Hematopoietic multipotent progenitor cell treated with erythropoietin and hydrocortisone succinate and interleukin-3 and kit ligand, for 17 days (in vitro differentiated cells): ENCODE measurements at places on chromosomes 5 and 9.
A peak's percentile ranks its signal among the peaks of the same experiment; 100 is the strongest.

GRCh38 chr9:85942913-85943709, 2.2 kb downstream of the NAA35 start:
- no peak for DNase-seq

DNA sequence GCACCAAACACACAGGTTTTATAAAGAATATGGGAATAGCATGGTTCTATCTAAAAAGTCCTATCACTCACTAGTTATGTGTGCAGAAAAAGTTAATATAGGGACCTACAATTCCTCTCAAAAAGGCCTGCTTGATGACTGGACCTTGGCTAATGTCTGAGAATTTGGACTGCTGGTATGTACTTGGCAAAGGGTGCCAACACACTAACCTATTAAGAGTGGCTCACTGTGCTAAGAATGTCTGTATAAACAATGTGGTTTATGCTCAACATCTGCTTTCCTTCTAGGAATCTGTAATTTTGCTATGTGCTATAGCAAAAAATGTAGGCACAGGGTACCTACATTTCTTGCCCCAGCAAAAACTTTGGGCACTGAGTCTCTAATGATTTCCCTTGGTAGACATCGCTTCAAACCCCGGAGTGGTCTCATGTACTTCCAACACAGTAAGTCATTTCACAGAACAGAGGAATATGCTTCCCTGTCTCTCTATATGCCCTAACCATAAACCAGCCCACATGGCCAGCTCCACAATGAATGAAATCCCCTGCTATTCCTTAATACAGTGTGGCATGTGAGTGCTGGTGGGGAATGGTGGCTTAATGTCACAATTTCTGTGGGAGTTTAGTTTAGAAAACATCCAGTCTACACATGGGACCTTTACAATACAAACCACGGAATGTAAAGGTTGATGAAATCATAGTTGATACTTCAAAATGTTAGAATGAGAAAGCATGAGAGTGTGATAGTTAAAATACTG, 101.7 kb downstream of the UBAP2 start:
- no peak for DNase-seq

DNA sequence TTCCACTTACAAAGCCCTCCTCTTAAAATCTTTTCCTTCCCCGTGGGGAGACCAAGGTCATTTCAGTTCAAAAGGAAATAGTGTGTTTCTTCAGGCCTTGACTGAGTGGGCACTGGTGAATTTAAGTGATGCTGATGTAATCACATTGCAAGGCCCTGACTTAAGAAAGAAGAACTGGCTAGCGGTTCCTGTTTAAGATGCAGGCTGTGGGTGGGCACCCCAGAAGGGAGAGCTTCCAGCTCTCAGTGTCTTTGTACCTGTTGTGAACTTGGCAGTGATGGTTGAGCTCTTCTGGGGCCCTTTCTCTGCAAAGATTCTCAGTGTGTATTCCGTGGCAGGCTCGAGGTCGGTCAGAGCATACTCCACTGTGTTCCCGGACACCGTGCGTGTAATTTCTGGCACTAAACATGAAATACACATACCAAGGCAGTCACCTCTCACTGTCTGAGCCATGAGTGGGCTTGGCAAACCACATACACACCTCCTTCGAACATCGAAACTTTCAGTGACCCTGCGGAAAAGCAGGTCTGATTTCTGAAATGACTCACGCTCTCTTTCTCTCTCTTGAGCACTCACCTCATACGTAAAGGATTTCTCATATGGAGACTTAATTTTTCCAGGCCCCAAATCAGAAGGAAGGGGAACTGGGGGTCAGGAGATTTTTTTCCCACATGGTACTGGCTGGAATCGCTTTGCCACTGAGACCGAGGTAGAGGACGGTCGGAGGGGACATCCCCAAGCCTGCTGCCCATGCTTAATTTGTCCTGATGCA, 81.9 kb downstream of the TNC start:
- DNase-seq = no peak

- no peak for DNase-seq
These were observed 420.8 kb upstream of the ACTBL2 start for GRCh38 chr5:57903458-57903857.

DNA sequence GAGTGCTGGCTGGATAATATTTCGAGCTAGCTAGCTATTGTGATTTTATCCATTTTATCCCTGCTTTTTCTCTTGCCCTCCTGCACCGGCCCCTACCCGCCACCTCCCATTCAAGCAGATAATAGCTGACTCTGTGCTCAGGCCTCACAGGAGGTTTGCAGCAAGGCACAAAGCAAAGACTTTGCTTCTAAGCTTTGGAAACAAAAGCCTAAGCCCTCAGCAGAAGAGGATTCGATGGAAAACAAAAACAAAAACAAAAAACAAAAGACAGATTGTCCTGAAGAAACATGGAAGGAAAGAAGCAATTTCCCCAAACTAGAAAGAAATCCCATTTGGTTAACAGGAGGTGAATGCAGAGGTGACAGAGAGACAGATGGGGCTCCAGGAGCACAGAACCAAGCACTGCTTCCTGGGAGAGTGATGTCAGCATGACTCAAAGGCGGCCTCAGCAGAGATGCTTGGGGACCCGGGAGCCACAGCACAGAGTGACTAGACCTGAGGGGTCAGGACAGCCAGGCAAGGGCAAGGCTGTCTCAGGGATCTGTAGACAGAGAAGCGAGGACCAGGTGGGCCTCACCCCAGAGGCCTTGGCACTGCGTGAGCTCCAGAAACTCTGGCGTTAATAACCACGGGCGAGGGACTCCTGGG, 28.4 kb downstream of the MTX3 start:
- no peak for DNase-seq

GRCh38 chr9:128552744-128553440, 505 bp downstream of the SPTAN1 start:
- DNase-seq = no peak

- no peak for DNase-seq
These were observed 515.8 kb downstream of the KIF4B start for GRCh38 chr5:155529362-155529761.

DNA sequence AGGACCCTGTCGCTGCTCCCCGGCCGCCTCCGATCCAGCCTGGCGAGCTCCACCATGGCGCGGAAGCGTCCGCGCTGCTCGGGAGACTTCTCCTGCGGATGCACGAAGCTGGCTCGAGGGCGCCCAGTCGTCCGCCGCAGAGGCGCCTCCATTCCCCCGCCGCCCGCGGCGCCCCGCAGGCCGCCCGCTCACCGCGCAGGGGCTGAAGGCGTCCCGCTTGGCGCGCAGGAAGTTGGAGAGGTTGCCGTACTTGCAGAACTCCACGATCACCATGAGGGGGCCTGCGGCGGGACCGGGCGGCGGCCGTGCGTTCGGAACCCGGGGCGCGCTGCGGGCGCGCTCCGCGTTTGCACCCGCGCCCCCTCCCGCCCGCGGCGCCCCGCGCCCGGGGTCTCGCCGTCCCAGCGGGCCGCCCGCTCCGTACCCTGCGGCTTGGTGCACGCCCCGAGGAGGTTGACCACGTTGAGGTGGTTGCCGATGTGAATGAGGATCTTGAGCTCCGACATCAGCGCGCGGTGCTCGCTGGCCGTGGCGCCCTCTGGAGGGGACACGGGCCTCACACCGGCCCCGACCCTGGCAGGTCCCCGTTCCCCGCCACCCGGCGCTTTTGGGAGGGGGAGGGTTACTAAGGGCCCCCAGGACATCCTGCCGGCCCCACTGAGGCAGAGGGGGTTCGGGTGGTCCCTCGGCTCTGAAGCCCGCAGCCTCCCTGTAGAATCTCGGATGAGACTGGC, 27.7 kb upstream of the SCGB3A1 start:
- DNase-seq = no peak

GRCh38 chr9:125043148-125043547, 100.2 kb downstream of the SCAI start:
- DNase-seq = no peak

DNA sequence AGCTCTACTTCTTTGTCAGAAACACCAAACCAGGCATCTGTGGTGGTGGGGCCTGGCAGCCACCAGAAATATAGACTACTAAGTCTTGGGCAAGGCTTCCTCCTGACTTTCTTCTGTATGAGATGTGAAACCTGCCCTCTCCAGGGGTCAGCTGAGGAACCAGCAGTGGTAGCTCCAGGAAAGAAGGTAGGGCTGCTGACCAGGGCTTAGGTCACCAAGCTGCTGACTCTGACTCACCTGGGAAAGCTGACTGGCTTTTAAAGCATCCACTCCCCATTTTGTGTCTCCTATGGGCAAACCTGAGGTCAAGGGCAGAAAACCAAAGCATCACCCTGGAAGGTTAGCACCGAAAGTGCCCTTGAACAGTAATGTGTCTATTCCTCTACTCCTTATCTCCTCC, 10.4 kb upstream of the SH3TC2 start:
- DNase-seq = no peak

GRCh38 chr5:154997746-154998145, 15.8 kb upstream of the KIF4B start:
- no peak for DNase-seq

- DNase-seq = no peak
These were observed 3.8 kb upstream of the NEUROG1 start for GRCh38 chr5:135539430-135540005.

DNA sequence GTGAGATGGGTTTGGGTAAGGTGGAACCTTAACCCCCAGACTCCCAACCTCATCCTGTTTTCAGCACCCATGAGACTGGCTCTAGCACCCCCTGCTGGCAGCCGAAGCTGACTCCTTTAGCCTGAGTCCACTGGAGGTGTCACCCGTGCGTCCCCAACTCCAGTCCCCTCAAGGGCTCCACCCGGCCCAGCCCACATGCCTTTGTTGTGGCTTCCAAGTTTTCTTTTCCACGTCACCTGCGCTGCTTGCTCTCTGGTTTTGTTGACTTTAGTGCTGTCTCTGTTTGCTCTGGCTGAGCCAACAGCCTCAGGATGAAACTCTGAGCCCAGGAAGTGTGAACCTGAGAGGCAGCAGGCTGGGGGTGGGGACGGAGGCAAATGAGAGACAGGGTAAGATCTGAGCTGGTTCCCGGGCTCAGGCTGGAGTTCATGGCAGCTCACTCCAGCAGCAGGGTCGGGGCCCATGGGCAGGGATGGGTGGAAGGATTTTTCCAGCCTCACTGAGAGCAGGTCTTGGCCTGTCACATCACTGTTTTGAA, 13.2 kb upstream of the AQP7 start:
- peak; percentile 69 for DNase-seq

- DNase-seq = no peak
These were observed 1634.3 kb downstream of the MAT2B start for GRCh38 chr5:165139721-165140120.

- DNase-seq = no peak
These were observed 139.5 kb upstream of the DMRTA1 start for GRCh38 chr9:22307013-22307711.

- no peak for DNase-seq
These were observed 1.8 kb upstream of the TARS1 start for GRCh38 chr5:33438996-33439395.

DNA sequence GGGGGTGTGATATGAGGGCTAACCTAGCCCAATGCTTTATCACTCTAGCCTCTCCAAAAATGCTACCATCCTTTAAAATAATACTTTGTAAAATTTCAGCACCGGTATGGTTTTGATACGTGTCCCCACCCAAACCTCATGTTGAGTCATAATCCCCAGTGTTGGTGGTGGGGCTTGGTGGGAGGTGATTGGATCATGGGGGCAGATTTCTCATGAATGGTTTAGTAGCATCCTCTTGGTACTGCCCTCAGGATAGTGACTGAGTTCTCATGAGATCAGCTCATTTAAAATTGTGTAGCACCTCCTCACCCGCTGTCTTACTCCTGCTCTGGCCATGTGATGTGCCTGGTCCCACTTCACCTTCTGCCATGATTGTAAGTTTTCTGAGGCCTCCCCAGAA, 35.0 kb upstream of the ANKH start:
- DNase-seq = no peak

DNA sequence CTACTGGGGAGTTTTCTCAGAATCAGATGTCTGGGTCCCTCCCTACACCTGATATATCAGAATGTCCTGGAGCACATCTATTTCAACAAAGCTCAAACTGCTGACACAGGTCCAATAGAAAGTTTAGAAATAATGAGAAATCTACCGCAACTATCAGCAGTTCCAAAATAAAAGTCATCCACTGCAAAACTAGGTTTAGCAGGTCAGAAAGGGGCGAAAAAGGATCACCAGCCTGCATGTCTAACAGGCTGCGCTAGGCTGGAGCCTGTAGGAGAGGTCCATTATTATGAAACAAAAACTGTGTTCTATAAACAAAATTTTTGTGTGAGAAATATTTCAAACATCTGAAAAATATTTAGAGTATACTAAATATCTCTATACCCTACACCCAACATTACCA, 84.1 kb upstream of the RNF38 start:
- no peak for DNase-seq

DNA sequence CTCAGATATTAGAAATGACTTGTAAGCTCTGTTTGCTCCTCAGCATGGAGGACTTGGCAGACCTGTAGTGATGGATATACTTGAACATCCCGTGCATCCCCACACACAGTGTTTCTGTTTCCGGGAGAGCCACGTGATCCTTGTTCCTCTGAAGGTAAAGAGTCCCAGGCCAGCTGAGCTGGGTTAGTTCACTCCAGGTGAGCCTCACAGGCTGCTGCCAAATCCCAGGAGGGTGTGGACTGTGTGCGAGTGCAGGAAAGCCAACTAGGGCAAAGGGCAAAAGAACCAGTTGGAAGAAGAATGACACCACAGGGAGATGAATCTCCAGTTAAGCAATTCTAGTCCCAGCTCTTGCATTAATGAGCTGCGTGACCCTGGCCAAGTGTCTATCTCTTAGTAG, 10.4 kb upstream of the TOMM5 start:
- no peak for DNase-seq

GRCh38 chr5:150189326-150189725, 536 bp upstream of the SLC6A7 start:
- DNase-seq = no peak

DNA sequence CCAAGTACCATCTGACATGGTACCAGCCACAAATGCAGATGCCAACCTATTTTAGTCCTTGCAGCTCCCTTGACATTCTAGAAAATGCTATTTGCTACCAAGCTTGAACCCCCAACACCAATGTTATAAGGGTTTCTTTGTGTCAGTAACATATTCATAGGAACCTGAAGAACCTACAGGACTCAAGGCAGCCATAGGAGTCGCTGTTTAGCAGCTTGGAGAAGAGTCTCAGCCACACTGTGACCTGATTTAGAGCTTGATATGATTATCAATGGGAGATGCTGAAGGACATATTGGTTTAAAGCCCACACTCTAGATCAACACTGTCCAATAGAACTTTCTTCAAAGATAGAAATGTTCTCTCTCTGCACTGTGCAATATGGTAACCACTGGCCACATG, 6.4 kb upstream of the ZFR start:
- no peak for DNase-seq

DNA sequence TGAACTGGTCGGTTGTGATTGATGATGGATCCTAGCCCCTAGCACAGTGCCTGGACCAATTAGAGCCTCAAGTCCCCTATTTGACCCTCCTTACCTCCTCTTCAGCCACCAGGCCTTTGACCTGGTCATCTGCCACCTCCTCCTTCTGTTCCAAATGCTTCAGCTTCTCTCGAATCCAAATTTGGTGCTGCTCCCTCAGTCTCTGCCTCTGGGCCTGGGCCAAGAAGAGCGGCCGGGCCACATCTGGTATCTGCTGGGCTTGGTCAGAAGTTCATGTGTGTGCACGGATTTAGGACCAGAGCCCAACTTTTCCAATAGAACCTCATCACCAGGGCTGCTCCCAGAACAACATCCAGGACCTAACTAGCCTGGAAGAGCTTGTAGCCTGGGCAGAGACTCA, 6.5 kb downstream of the SLC35A4 start:
- no peak for DNase-seq
